ENCODE measurements at places on chromosomes 5 and 9. TPM values are rescaled to one million over a fixed set of nuclear protein-coding genes. Genes with fewer than 3 reads are reported as not detected.

PCDHA13 gene
- 0.21 TPM for total RNA-seq

WHRN gene
- total RNA-seq: 3.9 TPM

GRCh38 chr5:125477586-125477975 lies 731.1 kb upstream of the ZNF608 start:
- DNase-seq: no peak

SH2D3C gene
- 49.5 TPM for total RNA-seq

DNA sequence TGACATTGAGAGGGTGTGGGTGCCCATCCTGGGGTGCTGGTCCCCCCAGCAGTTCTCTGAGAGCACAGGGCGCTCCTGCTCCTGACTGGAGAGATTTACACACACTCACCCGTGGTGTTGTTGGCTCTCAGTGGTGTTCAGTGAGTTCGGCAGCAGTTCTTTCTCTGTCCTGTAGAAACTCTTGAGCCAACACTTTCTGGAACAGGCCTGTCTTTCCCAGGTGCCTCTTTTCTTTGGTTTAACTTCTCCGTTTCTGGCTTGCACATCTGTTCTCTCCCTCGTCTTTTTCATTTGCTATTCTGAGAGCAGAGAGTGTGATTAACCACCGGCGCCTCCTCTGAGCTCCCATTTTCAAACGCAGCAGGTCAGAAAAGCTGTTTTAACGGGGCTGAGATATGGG lies 284.5 kb downstream of the IRX2 start:
- DNase-seq: no peak

DNA sequence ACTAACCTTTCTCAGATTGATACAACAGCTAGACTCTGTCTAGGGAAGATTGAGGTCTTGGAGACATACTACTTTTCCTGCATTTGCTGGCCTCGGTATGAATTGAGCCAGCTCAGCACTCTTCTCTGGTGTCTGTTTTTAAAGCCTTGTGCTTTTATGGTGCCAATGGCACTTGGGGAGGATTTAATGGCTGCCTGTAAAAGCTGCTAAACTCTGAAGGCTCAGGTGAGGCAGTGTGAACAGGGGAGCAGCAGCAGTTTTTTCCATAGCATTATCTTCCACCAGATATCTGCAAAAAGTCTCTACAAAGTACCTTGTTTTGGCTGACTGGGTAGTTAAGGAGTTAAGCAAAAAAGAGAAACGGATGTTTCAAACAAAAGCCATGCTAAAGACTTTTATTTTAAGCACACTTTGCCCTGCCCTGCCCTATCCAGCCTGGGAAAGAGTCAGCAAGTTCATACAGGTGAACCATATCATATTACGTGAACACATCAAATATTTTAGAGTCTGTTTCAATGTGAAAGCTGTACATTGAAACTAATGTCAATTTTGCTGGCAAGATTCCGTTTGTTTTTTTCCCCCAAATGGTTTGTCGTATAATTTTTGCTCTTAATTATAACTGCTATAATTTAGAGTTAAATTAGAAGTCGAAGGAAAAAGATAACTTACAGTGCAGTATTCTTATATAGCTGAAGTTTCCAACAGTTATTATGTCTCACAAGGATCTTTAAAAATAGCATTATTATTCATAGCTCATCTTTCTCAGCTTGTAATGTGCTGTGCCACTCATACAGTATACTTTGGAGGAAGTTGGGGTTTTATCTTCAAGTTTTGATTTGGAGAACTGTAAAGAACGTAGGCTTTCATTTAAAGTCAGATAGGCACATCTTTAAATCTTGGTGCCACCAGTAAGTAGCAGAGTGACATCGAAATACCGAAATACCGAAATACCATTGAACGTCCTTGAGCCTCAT lies 424.1 kb upstream of the CD180 start:
- no peak for DNase-seq

FRMD3 gene
- 8.5 TPM for total RNA-seq

REEP2 gene
- 3.5 TPM for total RNA-seq

C5orf52 gene
- not detected for total RNA-seq

DNA sequence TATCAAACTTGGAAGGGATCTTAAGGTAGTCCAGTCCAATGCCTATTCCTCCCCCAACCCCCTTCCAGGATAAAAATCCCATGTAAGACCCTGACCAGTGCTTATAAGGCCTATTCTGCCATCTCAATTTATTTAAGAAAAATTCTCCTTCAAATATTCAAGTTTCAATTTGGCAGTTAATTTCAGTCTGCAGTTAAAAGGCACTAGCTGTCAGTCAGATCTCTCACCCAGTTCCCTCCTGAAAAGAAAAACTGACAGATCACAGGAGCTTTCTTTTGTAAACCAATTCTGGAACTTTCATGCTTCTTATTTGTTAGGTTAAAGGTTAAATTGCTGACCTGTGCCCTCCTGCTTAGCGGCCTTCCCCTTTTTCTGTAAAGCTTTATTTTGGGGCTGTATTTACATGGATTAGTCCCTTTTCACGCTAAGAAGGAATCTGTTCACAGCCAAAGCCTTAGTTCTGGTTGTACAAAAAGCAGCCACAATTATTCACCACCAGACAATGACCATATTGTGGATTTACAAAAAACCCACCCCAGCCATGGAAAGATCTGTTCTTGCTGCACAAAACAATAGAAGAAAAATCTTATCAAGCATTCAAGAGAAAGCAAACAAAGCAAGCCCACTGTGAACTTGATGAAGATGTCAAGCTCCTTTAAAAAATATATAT lies 68.7 kb downstream of the DENND1A start:
- no peak for DNase-seq

DNA sequence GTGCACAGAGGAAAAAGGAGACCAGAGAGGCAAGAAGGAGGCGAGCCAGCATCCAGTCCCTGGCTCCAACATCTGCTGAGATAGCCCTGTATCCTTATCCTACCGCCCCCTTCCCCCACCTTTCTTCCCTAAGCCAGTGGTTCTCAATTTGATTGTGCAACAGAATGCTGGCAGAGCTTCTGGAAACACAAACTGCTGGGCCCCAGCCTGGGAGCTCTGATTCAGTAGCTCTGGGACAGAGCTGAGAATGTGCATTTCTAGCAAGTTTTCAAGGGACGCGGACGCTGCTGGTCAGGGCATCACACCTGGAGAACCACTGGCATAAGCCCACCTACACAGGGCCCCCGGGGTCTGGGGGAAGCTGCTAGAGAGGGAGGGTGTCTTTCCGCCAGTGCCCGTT lies 21.1 kb downstream of the AK8 start:
- DNase-seq: no peak

DNA sequence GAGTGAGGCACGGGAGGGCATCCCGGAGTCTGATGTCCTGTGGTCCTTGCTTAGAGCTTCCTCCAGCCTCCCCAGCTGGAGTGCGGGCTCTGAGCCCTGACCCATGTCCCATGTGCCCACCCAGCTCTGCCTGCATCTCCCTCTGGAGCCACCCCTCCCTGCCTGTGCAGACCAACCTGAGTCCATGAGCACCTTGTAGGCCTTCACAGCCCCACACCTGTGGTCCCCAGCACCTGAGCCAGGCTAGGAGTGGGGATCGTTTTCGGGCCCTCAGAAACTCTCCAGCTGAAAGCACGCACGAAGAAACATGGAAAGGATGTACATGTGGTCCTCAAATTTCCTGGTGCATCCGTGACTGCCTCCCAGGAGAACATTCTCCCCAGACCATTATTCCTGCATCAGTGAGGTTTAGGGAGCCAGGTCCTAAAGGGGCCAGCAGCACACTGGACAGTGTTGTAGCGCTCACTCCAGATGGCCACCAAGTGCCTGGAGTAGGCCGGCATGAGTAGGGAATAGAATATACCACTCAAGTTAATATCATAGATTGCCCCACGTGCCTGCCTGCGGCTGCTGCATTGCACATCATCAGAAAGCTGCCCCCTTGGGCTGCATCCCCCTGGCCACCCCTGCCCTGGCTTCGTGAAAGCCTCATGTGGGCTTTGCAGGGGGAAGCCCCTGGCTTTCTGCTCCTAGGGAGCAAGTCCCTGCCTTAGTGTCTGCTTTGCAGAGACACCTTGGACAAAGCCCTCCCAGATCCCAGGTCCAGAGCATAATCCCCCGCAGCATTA lies 80.6 kb downstream of the WNK2 start:
- no peak for DNase-seq
